Lung (tissue), 17 donors: ENCODE measurements at places on chromosomes 16 and 17.

- DNase-seq: no peak
Measured at GRCh38 chr16:14186795-14187221, 115.7 kb downstream of the MRTFB start.

GRCh38 chr17:68511254-68511670 lies 968 bp upstream of the PRKAR1A start:
- peak; percentile 81 for DNase-seq

DNA sequence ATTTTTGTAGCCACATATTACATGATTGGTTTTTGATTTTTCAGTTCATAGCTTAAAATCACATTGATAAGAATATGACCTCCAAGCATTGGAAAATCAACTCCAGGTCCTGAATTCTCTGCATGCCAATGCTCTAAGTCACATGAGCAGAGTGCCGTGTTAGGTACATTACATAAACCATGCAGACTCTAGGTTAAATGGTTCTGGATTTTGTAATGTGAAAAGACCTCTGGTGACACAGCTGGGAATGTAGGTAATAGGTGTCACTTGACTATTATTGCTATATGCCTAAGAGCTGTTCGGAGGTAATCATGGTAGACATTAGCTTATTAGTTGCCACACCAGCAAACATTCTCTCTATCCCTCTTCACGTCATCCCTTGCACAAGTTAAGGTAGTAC lies 231.1 kb upstream of the SALL1 start:
- no peak for DNase-seq

DNA sequence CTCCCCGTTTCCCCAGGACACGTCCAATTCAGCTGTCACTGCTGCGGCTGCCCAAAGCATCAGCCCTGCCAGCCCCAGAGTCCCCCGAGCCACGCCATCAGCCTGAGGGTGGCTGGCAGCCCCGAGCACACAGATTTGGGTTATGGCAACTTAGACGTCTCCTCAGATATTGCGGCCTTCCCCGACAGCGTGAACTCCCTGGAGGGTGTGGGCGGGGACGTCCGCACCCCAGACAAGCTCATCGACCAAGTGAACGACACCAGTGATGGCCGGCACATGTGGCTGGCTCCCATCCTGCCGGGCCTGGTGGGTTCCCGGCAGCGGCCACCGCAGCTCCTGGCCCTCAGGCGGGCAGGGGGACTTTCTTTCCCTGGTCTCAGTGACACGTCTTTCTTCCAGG lies 224.8 kb downstream of the KATNIP start:
- DNase-seq: no peak

GRCh38 chr17:81204578-81204977 lies 18.2 kb downstream of the CEP131 start:
- DNase-seq: no peak

GRCh38 chr17:76549539-76549938 lies 9.7 kb downstream of the PRCD start:
- DNase-seq: no peak

DNA sequence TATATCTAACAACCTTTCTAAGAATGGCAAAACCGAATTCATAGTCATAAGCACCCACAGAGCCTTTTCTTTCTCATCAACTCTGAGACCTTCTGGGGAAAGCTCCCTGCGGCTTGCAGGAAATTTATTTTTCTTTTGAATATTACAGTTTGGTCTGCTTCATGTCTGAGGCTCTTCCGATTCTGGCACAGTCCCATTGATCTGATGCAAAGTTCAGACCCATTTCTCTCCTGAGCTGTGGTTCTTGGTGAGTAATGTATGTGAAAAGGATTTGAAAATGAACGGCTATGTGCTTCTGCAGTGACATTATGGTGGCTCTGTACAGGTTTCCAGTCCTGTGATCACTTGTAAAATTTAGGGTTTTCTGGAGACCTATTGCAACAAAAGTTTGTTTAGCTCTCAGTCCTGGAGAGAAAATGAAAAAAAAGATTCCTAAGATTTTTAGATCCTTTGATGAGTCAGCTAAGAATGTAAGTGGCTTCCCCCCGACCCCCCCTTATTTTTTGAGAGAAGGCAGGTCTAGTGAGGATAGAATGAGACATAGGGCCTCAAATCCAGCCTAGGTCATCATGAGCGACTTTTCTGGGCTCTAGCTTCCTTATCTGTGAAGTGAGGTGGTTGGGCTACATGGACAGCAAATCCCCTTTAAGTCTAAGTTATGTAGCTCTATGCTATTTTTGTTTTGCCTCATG lies 4.6 kb downstream of the GAN start:
- DNase-seq: no peak

DNA sequence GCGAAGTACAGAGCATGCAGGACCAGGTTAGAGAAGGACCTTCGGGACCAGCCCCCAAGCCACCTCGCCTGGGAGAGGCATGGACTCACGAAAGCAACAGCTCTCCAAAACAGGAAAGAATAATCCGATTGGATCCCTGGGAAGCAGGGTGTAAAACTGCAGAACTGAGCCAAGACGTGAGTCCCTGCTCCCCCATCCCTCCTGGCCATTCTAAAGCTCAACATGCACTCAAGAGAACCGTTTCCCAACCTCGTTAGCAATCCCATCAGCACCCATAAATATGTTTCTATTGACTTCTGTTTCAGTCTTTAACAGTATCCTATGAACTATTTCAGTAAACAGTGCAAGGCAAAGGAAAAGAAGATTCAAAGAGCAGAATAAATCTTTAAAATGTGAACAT lies 167.0 kb downstream of the COPRS start:
- DNase-seq: peak; percentile 41

DNA sequence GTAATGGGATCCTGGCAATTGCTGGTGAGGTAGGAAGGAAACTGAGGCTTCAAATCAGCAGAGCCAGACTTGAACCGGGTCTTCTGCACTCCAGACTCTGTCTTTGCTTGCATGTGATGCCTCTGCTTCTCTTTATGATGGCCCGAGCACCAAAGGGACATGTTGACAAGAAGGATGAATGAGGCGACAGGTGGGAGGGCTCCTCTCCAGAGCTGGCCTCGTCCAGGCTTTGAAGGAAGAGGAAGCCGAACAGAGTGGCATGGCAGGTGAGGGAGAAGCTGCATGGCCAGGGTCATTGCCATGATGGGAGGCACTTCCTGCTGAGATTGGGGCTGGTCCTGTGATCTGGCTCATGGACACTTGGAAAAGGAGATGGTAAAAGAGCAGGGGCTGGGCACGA lies 40.8 kb downstream of the AKAP1 start:
- no peak for DNase-seq

DNA sequence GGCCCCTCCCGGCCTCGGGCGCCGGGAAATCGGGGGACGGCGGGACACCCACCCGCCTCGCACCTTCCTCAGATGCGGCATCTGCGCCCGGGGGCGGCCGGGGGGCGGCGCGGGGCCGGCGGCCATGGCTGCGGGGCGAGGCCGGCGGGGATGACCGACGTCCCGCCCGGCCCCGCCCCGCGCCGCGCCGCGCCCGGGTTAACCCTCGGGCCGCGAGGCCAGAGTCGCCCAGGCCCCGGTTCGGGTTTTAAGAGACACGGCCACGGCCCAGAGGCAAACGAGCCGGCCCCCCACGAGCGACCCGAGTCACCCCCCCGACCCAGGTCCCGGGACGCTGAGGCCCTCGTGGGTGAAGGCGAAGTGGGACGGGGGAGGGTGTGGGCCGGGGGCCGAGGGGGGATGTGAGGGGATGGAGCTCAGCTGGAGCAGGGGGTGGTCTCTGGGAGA lies at the start of gene RGS11:
Gene RGS11, minus strand, starts transcription at position 159 of the 447 bp plus-strand sequence. Its CDS starts 33 bp downstream, at position 126.
- DNase-seq: no peak

DNA sequence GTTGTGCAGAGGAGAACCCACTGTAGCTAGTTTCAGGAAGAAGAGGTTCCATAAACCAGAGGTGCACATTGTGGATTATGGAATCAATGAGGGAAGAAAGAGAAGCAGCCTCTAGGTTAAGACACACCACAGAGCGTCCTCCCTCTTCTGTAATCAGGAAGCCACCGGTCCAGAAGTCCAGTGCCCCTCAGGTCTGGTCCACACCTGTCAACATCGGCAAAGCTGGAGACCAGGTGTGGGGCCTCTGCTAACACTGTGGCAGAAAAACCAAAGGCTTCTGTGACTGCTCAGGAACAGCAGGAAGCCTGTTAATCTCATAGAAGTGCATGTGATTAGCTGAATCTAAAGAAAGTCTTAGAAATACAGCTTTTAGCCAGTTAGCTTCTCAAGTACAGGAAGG lies 23.3 kb downstream of the LIMD2 start:
- DNase-seq: no peak

DNA sequence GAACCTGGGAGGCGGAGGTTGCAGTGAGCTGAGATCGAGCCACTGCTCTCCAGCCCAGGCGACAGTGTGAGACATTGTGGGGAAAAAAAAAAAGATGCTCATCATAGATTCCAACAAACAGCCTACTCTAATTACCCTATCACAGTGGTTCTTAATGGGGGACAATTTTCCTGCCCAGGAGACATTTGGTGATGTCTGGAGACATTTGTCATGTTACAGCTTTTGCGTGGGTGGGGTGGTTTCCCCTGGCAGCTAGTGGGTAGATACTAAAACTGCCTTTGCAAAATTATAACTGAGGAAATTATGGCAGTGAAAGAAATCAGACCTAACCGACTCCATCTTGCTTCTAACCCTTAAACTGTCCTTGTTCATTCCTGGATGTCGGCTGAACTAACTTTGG lies 92.5 kb upstream of the RBL2 start:
- DNase-seq: no peak

GRCh38 chr17:74851612-74852236 lies 8.0 kb downstream of the GRIN2C start:
- DNase-seq: no peak

- peak; percentile 65 for DNase-seq
Measured at GRCh38 chr16:51151435-51151960, 428 bp upstream of the SALL1 start.

DNA sequence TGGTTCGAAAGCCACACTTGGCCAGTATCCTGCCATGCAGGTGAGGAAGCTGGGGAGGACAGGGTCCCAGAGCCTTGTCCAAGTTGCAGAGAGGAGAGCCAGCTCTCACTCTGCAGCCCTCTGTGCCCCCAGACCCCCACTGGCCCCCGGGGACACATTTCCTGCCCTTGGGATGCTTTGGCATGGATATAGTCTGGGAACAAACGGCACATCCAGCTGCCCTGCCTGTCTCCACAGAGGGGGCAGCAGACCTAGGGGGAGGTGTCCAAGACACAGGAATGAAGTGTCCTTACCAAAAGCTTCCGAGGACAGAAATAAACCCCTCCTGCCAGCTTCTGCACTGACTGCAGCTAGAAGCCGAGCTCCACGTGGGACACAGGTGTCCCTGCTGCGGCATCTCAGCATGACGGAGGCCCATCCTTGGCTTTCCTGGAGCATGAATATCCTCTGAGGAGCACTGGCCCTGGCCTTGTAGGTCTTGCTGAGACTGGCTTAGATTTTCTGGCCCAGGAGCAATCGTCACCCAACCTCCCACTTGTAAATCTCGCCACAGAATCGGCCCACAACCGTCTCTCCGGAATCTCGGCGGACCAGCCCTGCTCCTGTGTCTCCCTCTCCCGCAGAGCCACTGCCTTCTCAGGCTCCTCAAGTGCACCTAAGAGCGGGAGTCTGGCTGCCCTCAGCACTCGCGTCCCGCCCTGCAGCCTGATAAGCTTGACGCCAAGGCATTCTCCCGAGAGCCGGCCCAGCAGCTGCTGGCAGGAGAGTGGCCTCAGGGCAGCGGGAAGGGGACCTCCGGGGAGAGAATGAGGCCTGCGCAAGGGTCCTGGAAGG lies 1.1 kb upstream of the CAPN15 start:
- DNase-seq: peak; percentile 73

DNA sequence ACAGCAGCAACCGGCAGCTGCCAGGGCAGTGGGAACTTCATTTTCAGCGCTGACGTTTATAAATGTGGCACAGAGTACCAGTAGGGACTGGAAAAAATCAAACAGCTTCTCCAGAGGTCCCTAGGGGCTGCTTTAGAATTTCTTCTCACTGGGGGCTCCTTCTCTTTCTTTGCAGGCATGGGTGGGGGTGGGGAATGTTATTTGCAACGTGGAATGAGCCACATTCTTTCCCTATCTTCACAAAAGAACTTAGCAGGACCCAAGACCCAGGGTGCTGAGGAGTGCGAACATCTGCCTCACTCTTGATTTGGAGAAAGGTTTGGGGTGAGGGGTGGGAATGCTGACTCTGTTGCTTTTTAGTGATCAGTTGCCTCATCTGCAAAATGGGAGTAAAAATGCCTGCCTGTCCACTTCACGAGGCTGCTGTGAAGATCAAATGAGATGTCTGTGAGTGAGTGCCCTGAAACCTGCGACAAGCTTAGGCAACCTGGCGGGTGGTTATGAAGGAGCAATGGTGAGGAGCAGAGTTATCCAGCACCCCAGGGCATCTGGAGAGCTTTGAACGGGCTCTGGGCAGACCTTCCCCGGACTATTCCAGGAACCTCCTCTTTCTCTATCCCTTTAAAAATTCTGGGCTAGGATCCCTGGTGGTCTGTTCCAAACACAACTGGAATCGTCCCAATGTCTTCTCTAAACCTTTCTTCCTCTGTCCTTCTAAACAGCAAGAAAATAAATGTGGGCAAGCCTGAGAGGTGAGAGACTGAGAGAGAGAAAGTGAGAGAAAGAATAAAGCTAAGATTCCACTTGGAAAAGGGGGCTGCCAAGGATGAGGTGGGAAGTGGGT lies 10.7 kb upstream of the PIPOX start:
- DNase-seq: no peak

DNA sequence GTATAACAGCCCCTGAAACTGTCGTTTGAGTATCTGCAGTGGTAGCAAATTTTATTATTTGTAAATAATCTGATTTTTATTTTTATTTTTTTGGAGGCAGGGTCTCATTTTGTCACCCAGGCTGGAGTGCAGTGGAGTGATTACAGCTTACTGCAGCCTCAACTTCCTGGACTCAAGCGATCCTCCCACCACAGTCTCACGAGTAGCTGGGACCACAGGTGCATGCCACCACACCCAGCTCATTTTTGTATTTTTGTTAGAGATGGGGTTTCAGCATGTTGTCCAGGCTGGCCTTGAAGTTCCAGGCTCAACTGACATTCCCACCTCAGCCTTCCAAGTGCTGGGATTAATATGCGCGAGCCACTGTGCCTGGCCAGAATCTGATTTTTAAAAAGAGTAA lies 2.8 kb downstream of the NDEL1 start:
- DNase-seq: no peak

GRCh38 chr16:25066426-25066746 lies 45.2 kb upstream of the LCMT1 start:
- DNase-seq: no peak

- no peak for DNase-seq
Measured at GRCh38 chr16:22659933-22660332, 149.2 kb downstream of the NPIPB5 start.
